CD14-positive monocyte (primary cell): ENCODE measurements at places on chromosomes 7 and 10. TPM values are rescaled to one million over a fixed set of nuclear protein-coding genes. Genes with fewer than 3 reads are reported as not detected.

DNA sequence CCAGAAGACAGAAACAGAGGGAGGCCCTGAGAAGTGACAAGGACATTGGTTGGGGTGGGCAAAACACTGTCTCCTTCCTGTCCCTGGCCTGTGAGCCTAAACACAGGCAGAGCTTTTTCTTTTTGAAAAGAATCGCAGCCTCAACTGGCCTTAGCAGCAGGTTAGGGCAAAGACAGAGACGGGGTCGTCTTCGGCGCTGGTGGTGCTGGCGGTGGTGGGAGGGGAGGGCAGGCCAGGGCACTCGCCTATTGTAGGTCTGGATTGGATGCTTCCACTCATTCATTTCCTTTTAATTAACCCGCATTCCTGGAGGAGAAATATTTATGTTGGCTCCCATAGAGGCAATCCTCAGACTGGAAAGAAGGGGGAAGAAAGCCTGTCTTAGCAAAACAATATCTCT lies 22.6 kb downstream of the WNT8B start:
- DNase-seq = no peak

Gene C10orf62
- not detected in 2 replicates for polyA plus RNA-seq

GRCh38 chr7:95925236-95925635 lies 152.9 kb downstream of the DYNC1I1 start:
- DNase-seq = no peak

Gene ZPBP
- not detected for polyA plus RNA-seq

- DNase-seq = no peak
These were observed 97.2 kb downstream of the KAT6B start for GRCh38 chr10:74923556-74923955.
